ENCODE measurements at places on chromosomes 16 and 17.

DNA sequence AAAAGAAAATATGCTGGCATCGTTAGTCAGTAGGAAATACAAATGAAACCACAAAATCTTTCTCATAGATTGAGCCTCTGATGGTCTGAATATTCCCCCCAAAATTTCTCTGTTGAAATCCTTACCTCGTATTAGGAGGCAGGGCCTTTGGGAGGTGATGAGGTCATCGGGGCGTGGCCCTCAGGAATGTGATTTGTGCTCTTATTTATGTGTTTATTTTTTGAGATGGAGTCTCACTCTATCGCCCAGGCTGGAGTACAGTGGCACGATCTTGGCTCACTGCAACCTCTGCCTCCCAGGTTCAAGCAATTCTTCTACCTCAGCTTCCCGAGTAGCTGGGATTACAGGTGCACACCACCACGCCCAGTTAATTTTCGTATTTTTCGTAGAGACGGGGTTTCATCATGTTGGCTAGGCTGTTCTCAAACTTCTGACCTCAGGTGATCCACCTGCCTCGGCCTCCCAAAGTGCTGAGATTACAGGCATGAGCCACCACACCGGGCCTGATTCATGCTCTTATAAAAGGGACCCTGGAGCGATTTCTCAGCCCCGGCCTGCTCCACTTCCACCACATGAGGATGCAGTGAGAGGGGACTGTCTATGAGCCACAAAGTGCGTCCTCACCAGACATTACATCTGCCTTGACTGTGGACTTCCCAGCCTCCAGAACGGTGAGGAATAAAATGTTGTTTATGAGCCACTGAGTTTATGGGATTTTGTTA is 53.1 kb downstream of the DNAH17 start:
- no peak for DNase-seq

DNA sequence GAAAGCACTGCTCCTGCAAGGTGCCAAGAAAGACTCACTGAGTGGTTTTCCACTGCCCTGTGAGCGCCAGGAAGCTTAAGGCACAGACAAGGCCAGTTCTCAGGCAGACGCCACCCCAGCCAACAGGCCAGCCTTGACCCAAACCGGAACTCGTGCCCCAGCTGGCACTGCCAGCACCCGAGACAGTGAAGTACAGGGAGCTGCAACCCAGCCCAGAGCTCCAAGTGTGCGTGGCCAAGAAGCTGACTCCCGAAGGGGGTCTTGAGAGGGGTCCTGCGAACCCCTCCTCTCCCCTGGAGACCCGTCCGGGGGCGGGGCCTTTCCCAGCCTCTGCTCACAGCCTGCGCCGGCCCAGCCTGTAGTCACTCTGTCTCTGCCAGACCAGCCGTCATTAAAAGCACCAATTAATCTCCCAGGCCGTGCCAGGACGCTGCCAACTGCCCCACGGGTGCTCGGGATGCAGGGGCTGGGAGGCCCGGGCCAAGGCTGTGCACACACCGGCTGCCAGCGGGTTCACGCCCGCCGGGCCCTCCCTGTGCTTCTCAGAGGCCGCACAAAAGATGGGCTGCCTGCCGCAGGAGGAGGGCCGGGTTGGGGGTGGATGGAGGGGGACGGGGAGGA is 4.4 kb upstream of the SOX8 start:
- no peak for DNase-seq

- no peak for DNase-seq
Measured at GRCh38 chr16:59045501-59045900, 311.4 kb upstream of the GOT2 start.

DNA sequence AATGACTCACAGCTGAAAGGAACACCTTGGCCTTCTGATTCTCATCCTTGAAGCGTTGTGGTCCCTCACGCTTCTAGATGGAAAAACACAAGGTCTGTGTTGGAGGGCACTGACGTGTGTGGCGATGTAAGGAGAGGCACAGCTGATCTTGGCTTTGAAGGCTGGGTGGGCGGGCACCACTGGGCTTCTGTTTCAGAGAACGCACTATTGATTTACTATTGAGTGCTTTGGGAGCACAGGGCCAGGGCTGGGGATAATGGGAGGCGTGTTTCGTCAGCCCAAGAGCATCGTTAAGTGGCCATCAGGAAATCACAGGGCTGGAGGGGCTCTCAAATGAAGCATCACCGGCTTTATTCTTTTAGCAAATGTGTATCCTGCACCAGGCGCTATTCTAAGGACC is 70.7 kb downstream of the CMIP start:
- DNase-seq, result no peak

DNA sequence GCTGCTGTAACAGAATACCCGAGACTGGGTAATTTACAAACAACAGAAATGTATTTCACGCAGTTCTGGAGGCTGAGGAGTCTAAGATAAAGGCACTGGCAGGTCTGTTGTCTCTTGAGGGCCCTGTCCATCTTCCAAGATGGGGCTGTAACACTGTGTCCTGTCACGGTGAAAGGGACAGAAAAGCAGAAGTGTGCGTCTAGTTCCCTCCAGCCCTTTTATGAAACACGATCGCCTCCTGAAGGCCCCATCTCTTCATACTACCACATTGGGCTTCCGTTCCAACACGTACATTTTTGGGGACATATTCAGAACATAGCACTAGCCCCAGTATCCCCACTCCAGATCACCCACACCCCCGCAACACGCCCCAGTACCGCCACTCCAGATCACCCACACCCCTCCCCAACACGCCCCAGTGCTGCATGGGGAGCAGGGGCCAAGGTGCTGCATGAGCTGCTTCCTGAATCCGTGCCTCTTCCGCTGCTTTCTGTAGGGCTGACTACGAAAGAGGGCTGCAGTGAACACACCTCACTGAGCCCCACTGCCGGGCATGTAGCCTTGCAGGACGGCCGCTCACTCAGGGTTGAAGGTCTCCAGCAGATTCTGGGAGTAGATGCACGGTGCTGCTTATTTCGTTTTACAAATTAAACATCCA is 91.9 kb downstream of the RPTOR start:
- no peak for DNase-seq

DNA sequence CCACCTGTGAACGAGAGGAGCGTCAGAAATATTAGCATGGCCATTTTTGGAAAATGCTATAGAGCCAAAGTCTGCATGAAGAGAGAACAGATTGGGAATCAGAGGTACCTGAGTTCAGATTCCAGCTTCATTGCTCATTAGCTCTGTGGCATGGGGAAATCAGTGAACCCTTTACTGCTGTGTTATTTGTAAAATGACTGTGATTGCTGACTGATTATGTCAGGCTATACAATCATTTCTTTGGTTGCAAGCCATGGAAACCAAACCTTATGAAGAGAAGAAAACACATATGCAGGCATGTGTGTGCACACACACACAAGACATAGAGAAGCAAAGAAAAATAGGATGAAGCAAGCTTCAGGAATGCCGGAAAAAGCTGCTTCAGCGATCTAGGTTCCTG is 101.4 kb upstream of the HSBP1 start:
- no peak for DNase-seq

- no peak for DNase-seq
Measured at GRCh38 chr16:87178177-87178863, 138.9 kb downstream of the C16orf95 start.

GRCh38 chr16:31404353-31405064 is 11.4 kb downstream of the ITGAD start:
- no peak for DNase-seq

- no peak for DNase-seq
Measured at GRCh38 chr17:14004927-14005620, 64.2 kb upstream of the COX10 start.

GRCh38 chr16:59887856-59888255 is 1153.7 kb upstream of the GOT2 start:
- DNase-seq, result no peak

Data from stimulated activated CD4-positive, alpha-beta T cell treated with anti-CD3 and anti-CD28 coated beads, Interleukin-2, amount 100 ng/mL, for 4 hours (primary cell).